ENCODE measurements at places on chromosomes 6 and 20. TPM values are rescaled to one million over a fixed set of nuclear protein-coding genes. Genes with fewer than 3 reads are reported as not detected.

Gene SIRPB1
- total RNA-seq: 0.72 TPM

Gene ZC2HC1B
- not detected for total RNA-seq

Gene PTGIS
- 4.4 TPM for total RNA-seq

Gene MROH8
- total RNA-seq: 1.8 TPM

Gene KCNQ5
- 9.4 TPM for total RNA-seq

Gene CST4
- not detected for total RNA-seq

Gene FLRT3
- 0.67 TPM for total RNA-seq

Gene SLC17A4
- total RNA-seq: not detected

Gene GJA10
- not detected for total RNA-seq

Gene FAM83D
- total RNA-seq: 30.9 TPM

Gene BPIFB4
- not detected for total RNA-seq

Gene GMEB2
- total RNA-seq: 13.1 TPM

Gene MLN
- total RNA-seq: not detected

Gene ATP6V1G2
- total RNA-seq: 0.98 TPM

Gene RGS17
- total RNA-seq: 8.7 TPM

Gene USP49
- total RNA-seq: 5.4 TPM

Gene CNKSR3
- total RNA-seq: 18.2 TPM

Gene FNDC11
- 1.3 TPM for total RNA-seq

Gene CTCFL
- total RNA-seq: 0.05 TPM

Gene MMS22L
- total RNA-seq: 28.5 TPM

Gene GLP1R
- not detected for total RNA-seq

Gene RGL2
- 84.4 TPM for total RNA-seq
